Kidney glomerular epithelial cell (primary cell): ENCODE measurements at places on chromosomes 2 and 18.

DNA sequence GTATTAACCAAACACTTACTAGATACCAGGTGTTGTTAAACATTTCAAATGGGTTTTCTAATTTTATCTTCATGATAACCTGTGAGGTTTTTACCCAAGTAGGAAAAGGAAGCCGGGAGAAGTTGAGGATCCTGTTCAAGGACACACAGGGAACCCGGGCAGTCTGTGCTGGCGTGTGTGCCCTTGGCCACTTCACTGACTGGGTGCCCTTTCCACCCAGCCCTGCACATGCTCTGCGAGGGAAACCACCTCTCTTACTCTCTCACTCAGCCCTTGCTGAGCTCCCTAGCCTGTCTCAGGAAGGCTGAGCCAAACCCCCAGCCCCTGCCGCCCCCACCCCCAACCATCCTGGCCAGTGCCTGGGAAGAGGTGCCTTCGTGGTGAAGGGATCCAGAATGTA is 51.8 kb downstream of the TEX44 start:
- no peak for DNase-seq

- peak; percentile 28 for DNase-seq
These were observed 906.0 kb upstream of the CHAC2 start for GRCh38 chr2:52861596-52861995.

- DNase-seq, result no peak
These were observed 323.1 kb downstream of the TMX3 start for GRCh38 chr18:68391801-68392200.

DNA sequence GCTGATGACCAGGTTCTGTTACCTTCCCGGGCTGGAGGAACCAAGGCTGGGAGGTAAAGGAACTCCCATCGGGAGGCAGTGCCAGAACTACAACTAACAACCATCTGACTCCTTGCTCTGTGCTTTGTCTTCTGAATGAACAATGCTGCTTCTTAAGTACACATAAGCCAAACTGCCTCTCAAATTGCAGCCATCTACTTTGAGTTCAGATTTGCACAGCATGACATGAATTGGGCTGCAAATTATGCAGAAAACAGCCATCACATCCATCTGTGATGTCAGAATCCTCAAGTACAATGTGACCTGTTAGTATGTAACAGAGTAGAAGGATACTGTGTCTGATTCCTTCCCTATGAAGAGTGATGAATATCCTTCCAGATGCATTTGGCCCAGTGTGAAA is 290.6 kb downstream of the ZNF521 start:
- DNase-seq, result no peak

GRCh38 chr2:170647741-170648436 is 67.2 kb upstream of the SP5 start:
- no peak for DNase-seq

GRCh38 chr18:44967599-44967998 is 286.9 kb downstream of the SETBP1 start:
- no peak for DNase-seq

GRCh38 chr2:100222844-100223243 is 80.5 kb upstream of the AFF3 start:
- DNase-seq, result no peak

- no peak for DNase-seq
These were observed 1.5 kb downstream of the COL5A2 start for GRCh38 chr2:189178054-189178453.

DNA sequence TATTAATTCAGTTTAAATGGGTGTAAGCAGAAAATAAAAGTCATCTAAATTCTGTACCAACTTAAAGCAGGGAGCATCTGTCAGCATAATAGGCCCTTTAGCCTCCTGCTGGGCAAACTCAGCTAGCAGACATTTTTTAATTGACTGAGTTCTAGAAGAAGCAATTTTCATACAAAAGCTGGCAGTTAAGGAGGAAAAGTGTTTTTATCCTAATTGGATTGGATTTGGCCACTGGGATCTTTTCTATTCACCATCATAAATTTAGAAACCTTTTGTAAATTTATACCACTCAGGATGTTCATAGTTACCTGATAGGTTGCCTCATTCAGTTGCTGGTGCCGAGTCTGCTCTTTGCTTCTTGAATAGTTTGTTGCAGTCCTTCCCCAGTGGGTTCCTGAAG is 262.7 kb upstream of the FSIP2 start:
- DNase-seq, result no peak

GRCh38 chr18:54958704-54959625 is at the start of gene CCDC68:
Gene CCDC68 (minus strand): TSS chr18:54959461. CDS start chr18:54942791, 16,670 bp downstream.
- no peak for DNase-seq

DNA sequence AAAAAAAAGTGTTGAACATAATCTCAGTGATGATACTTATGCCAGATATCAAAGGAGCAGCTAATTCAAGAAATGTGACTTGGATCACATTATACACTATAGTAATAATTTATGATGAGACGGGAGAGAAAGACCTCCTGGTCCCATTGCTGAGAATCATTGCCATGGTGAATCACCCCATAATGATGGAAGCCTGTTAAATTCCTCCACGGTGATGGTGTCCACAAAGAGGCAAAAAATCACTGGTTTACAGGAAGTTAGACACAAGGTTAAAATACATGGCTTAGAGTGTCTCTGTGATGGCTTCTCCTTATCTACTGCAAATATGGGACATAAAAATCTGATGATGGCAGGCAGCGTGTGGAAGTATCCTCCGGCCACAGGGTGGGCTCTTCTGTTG is 210.0 kb downstream of the CDH2 start:
- no peak for DNase-seq

- no peak for DNase-seq
These were observed 84.2 kb upstream of the FAM136A start for GRCh38 chr2:70385966-70386595.
